ENCODE measurements at places on chromosomes 2 and 18.
A peak's percentile ranks its signal among the peaks of the same experiment; 100 is the strongest.

- no peak for DNase-seq
Measured at GRCh38 chr18:5646739-5647138, 102.9 kb upstream of the EPB41L3 start.

DNA sequence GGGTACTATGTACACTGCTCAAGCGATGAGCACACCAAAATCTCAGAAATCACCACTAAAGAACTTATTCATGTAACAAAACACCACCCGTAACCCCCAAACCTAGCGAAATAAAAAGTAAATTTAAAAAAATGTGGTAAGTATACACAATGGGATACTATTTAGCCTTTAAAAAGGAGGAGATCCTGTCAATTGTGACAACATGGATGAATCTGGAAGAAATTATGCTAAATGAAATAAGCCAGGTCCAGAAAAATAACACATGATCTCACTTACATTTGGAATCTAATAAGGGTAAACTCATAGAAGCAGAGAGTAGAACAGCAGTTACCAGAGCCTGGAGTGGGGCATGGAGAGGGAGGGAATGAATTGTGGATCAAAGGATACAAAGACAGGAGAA, 98.5 kb upstream of the SPATS2L start:
- DNase-seq: no peak

- DNase-seq: no peak
Measured at GRCh38 chr2:195468771-195469170, 188.3 kb upstream of the SLC39A10 start.

DNA sequence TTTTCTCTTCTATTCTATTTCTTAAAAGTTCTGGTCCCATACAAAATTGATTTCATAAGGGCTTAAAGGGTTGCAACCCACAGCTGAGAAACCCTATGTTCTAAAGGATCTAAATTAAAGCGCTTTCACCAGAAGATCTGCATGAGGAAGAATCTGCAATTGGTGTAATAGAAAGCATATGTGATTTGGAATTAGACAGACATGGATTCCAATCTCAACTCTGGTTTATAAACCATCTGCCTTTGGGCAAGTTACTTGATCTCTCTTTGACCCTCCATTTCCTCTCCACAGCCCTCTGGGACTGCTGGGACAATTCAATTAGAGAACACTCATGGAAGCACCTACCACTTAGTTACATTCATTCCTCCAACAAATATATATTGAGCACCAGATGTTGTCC, 178.7 kb downstream of the ANTXR1 start:
- no peak for DNase-seq

- no peak for DNase-seq
Measured at GRCh38 chr2:46351750-46352138, 54.5 kb downstream of the EPAS1 start.

DNA sequence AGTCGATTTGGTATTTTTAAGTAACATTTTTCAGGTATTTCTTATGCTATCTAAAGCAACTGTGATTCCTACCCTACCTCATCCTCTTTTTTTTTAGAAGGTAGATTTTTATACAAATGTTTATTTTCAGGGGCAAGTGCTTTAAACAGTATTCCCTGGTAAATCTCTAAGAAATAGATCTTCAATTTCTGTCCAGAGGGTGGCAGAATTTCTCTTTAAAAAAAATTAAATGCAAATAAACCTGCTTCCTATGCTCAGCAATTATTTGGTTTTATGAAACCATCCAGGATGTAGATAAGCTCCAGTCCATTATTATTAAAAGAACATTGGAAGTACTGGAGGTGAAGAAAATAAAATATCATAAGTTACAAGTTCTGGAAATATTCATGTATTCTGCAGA, 191.9 kb downstream of the MYO3B start:
- no peak for DNase-seq

DNA sequence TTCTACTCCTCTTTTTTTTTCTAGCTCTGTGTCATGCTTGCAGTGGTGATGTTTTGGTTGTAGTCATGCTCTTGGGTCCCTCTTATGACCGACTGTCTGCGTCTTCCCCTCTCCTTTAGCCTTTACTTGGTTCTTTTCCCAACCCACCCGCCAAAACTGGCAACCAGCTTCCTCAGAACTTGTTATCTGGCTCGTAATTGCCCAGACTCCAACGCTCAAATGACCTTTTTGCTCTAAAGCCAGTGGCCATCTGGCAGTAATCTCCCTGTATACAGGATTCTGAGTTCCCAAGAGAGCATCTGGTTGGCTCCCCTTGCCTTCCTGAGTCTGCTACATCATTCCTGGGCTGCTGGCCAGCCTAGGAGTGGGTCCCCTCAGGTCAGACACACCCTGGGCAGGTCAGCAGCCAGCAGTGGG, 147.2 kb downstream of the MGAT5 start:
- no peak for DNase-seq

- DNase-seq: no peak
Measured at GRCh38 chr2:213818436-213818835, 534.2 kb downstream of the SPAG16 start.

GRCh38 chr2:190468814-190469569, 60.8 kb downstream of the MFSD6 start:
- peak; percentile 88 for DNase-seq

- DNase-seq: no peak
Measured at GRCh38 chr2:98477036-98477435, 32.4 kb downstream of the INPP4A start.

GRCh38 chr2:20357638-20358389, 7.2 kb upstream of the PUM2 start:
- DNase-seq: no peak

DNA sequence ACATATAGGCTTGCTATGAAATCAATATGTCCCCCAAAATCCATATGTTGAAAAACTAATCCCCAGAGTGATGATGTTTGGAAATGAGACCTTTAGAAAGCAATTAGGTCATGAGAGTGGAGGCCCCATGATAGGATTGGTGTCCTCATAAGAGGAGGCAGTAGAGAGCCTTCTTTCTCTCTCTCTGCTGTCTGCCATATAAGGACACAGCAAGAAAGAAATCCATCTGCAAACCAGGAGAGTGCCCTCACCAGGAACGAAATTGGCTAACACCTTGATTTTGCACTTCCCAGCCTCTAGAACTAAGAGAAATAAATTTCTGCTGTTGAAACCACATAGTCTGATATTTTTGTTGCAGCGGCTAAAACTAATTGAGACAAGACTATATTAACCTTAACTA, 89.5 kb downstream of the NBAS start:
- no peak for DNase-seq

DNA sequence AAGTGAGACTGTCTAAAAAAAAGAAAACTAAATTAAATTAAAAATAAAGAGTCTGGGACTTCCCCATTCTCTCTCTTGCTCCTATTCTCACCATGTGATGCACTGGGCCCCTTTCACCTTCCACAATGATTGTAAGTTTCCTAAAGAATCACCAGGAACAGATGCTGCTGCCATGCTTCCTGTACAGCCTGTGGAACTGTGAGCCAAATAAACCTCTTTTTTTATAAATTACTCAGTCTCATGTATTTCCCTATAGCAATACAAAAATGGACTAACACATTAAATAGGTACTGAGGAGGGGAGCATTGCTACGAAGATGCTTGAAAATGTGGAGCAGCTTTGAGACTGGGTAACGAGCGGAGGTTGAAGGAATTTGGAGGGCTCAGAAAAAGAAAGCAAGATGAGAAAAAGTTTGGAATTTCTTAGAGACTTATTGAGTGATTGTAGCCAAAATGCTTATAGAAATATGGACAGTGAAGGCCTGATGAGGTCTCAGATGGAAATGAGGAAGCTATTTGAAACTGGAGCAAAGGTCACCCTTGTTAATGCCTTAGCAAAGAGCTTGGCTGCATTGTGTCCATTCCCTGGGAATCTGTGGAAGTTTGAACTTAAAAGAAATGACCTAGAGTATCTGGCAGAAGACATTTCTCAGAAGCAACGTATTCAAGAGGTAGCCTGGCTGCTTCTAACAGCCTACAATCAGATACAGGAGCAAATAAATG, 128.7 kb downstream of the EIPR1 start:
- no peak for DNase-seq

GRCh38 chr2:20042531-20042930, 8.9 kb downstream of the LAPTM4A start:
- no peak for DNase-seq
